ENCODE measurements at places on chromosomes 6 and 20.

DNA sequence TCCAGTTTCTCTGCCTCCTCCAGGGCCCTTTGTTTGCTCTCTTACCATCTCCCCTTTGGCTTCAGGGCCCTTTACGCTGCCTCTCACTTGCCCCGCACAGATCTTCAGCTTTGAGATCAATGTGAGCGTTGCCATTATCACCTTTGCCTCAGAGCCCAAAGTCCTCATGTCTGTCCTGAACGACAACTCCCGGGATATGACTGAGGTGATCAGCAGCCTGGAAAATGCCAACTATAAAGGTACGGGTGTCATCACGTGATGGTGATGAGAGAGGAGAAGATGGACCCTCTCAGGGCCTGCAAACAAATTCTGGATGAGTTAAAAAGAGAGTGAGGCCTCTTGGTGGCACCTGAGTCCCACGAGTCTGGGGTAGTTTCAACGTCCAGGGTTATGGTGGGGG, 8.3 kb downstream of the C2 start:
- no peak for DNase-seq

DNA sequence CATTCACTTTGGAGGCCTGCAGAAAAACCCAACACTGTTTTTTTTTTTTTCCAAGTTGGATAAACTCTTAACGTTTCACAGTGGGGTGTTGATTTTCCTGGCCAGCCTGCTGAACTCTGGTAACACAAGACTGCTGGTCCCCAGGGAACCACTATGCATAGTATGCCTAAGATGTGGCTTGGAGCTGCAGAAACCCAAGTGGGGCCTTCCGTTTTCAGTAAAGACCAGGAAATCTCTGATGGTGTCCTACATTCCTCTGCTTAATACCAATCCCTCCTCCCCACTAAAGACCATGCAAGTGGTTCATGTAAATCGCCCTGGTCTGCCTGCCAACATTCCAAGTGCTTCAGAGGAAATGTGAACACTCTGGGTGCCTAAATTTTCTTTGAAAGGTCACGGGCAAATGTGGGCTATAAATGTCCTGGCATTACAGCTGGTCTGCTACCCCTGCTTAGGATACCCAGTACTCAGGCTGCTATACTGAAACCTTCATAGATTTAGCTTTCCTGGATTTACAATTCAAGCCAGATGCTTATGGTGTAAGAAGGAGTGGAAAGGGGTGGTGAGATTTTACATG, 615.4 kb downstream of the MAFB start:
- no peak for DNase-seq

- DNase-seq = no peak
These were observed 1830.0 kb upstream of the DEFB115 start for GRCh38 chr20:29427201-29428060.

DNA sequence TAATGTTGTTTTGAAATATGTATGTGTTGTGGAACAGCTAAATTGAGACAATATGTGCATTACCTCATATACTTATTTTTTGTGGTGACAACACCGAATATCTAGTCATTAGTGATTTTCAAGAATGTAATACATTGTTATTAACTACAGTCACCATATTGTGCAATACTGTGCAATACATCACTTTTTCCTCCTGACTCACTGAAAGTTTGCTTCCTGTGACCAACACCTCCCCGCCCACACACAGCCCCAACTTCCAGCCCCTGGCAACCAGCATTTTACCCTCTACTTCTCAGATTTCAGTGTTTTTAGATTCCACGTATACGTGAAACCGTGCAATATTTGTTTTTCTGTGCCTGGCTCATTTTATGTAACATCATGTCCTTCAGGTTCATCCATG, 627.9 kb downstream of the PRKN start:
- DNase-seq = no peak

DNA sequence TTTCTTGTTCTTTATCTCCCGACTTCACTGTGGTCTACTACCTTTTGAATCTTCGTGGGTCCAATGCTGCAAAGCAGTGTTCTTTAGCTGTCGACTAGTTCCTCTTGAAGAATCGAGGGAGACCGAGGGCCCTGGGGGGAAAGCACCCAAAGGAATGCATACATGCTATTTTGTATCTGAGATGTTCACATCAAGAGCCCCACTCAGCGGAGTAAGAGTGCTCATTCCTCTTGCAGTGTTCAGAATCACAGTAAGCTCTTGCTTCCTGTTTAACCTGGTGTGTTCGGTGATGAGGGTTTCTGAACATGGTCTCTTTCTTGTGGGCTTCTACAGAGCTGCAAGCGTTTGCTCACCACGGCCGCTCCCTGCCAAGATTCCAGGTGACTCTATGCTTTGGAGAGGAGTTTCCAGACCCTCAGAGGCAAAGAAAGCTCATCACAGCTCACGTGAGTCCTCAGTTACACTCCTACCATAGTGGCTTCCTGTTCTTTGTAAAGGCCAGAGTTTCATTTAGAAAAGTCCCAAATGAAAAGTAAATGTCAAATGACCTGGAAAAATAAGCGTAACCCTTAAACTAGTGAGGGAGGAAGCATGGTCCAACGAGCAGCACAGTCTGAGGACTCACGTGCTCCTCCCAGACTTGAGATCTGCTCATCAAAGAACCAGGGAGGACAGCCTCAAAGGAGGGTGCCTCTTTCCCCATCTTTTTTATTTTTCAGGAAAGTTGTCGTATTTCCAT, 13.3 kb downstream of the IRF4 start:
- no peak for DNase-seq

GRCh38 chr6:101663100-101663499, 269.6 kb downstream of the GRIK2 start:
- no peak for DNase-seq

- DNase-seq = no peak
These were observed 39.7 kb upstream of the PRND start for GRCh38 chr20:4681991-4682401.

DNA sequence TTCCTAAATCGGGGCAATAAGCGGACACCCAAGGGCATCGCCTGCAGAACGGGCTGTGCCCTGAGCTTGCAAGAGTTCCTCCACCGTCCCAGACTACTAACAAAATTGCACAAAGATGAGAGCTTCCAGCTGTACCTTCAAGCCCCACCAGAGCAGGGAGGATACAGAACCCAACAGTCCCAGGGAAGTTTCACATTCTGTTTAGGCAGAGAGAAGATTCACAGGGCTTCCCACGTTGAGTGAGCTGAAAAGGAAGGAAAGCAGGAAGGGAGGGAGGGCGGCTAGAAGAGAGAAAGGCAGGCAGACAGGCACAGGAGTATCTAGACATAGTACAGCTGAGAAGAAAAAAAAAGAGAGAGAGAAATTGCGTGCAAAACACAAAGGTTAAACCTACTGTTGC, 112.6 kb upstream of the AFDN start:
- no peak for DNase-seq

GRCh38 chr6:156392648-156393047, 384.5 kb upstream of the ARID1B start:
- no peak for DNase-seq

DNA sequence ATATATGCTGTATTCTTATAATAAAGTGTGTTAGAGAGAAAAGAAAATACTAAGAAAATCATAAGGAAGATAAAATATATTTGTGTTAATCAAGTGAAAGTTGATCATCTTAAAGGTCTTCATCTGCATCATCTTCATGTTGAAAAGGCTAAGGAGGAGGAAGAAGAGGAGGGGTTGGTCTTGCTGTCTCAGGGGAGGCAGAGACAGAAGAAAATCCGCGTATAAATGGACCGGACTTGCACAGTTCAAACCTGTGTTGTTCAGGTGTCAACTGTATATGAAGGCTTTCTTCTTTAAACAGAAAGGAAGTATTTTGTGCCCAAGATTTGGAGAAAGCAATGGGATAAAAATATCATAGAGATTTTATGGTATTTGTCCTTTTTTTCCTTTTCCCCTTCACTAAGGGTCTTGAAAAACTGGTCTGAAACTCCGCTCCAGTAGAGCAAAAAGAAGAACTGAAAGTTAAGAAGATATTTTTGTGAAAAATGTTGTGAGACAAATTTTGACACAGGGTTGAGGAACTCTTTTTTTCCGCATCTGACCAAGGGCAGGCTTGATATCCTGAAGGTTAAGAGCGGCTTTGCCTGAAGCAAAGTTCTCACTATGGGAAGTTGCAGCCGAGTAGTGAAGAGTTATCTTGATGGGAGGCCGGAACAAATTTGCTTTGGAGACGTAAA, 350.7 kb downstream of the LAMA2 start:
- no peak for DNase-seq

DNA sequence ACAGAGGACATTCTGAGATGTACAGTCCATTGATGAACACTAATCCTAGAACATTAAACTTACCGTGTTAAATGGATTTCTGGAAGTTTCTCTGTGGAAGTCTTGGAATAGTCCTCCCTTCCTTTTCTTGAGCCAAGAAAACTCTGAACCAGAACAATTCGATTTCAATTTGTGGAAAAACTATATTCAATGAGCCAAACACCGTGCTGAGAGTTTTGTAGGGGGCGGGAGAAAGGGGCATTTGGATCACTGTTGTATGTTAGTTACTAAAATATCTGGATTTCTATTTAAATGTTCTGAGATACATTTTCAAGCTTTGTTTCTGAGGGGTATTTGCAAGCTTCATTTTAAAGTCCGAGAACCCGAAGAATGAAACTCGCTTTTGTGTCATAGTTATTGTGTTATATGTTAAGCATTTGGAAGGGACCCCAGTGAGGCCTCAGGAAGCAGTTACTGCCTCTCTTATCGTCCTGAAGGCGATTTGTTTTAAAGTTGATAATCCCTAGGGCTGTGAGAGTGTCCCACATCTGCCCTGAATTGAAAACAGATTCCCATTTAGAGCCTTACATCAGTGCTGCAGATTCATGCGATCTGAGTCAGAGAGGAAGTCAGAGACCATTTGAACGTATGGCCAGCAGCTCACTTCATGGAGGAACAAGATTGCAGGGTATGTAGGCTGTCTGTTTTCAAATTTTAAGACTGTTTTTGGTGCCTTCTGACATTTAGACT, 70.8 kb upstream of the SASH1 start:
- no peak for DNase-seq

- DNase-seq = no peak
These were observed 17.8 kb upstream of the BCKDHB start for GRCh38 chr6:80088637-80089036.

GRCh38 chr6:37759221-37760144, 60.0 kb upstream of the ZFAND3 start:
- no peak for DNase-seq

Data from D341Med (cell line).